ENCODE measurements at places on chromosomes 11 and 22. TPM values are rescaled to one million over a fixed set of nuclear protein-coding genes. Genes with fewer than 3 reads are reported as not detected.

Gene ACRV1
- polyA plus RNA-seq, result not detected

Gene GNB1L
- 2.0 TPM for polyA plus RNA-seq

Gene FJX1
- polyA plus RNA-seq, result 25.3 TPM

Gene TENM4
- polyA plus RNA-seq, result 5.4 TPM

Gene DDX10
- 32.3 TPM for polyA plus RNA-seq

Gene KCNE3
- not detected for polyA plus RNA-seq

Gene MRGPRX3
- 3.1 TPM for polyA plus RNA-seq

Gene ASCL3
- polyA plus RNA-seq, result not detected

Gene NLRP10
- polyA plus RNA-seq, result 19.1 TPM

DNA sequence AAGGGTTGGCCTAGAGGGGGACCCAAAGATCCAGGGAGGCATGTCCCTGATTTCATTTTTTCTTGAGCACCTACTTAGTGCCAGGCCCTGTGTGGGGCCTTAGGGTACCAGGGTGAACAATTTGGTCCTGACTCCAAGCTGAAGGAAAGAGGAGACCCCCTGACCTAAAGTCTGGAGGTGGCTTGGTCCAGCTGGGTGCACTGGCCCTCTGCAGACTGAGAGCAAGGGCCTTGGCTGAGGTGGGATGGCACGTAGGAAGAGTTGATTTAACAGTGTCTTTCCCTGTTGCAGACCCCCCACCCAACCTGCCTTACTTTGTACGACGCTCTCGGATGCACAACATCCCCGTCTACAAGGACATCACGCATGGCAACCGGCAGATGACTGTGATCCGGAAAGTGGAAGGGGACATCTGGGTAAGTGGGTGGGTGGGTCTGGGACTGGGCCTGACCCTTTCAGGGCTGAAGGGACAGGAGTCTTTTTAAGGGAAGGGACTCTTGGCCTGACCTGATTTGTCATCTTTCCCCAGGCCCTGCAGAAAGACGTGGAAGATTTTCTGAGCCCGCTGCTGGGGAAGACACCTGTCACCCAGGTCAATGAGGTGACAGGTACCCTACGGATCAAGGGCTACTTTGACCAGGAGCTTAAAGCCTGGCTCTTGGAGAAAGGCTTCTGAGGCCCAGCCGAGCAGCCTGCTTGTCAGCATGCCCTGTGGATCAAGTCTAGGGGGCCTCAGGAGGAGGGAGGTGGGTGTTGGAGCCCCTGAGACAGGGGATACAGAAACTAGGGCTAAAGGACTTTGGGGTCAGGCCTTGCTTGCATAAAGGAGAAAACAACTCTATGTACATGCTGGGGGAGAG, 3.3 kb downstream of the MRPL49 start:
- H3K27ac ChIP-seq, result no peak overlapping the region
- H3K4me3 ChIP-seq, result no peak overlapping the region
- H3K4me1 ChIP-seq, result peaks cover 13% of the 10 kb centered on the region
- H3K36me3 ChIP-seq, result peaks cover 30% of the 10 kb centered on the region
- H3K27me3 ChIP-seq, result no peaks in the 10 kb centered on the region

GRCh38 chr11:107648242-107648641, 57.3 kb downstream of the ELMOD1 start:
- no peaks in the 10 kb centered on the region for H3K36me3 ChIP-seq
- H3K4me1 ChIP-seq, result no peaks in the 10 kb centered on the region
- H3K27ac ChIP-seq, result no peak overlapping the region
- H3K4me3 ChIP-seq, result no peak overlapping the region
- no peaks in the 10 kb centered on the region for H3K27me3 ChIP-seq

GRCh38 chr22:49933236-49934159, 15.1 kb downstream of the CRELD2 start:
- no peak for DNase-seq
- H3K36me3 ChIP-seq, result no peaks in the 10 kb centered on the region
- no peak overlapping the region for H3K4me3 ChIP-seq
- H3K4me1 ChIP-seq, result peaks cover 22% of the 10 kb centered on the region
- no peak overlapping the region for H3K27ac ChIP-seq

DNA sequence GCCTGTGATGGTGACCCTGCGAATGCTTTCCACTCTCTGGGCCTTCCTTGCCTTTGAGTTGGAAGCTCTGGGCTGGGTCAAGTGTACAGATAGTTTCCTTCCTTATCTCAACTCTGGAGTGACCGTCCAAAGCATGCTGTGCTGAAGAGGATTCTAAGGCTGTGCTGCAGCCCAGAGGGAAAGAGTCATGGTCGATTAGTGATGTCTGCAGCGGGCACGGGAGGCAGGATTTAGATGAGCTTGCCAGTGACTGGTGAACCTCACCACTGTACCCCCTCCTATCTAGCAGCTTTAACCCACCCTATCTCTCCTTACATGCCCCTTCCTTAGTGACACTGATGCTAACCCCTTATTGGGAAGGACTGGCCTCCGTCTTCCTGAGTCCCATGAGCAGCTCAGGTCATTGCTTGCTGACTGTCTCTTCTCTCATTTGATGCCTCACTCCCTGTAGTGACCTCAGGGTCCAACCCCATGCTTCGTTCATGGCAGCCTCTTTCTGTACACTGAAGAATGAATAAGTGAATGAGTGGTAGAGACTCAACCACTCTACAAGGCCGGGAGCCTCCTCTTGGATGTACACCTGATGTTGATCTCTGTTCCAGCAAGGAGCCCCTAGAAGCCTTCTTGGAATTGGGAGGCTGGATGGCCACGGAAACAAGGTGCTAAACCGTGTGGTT, 6.7 kb downstream of the GNAZ start:
- H3K27ac ChIP-seq, result no peak overlapping the region
- H3K36me3 ChIP-seq, result no peaks in the 10 kb centered on the region
- DNase-seq, result no peak
- no peaks in the 10 kb centered on the region for H3K4me1 ChIP-seq
- peaks cover 17% of the 10 kb centered on the region for H3K27me3 ChIP-seq

DNA sequence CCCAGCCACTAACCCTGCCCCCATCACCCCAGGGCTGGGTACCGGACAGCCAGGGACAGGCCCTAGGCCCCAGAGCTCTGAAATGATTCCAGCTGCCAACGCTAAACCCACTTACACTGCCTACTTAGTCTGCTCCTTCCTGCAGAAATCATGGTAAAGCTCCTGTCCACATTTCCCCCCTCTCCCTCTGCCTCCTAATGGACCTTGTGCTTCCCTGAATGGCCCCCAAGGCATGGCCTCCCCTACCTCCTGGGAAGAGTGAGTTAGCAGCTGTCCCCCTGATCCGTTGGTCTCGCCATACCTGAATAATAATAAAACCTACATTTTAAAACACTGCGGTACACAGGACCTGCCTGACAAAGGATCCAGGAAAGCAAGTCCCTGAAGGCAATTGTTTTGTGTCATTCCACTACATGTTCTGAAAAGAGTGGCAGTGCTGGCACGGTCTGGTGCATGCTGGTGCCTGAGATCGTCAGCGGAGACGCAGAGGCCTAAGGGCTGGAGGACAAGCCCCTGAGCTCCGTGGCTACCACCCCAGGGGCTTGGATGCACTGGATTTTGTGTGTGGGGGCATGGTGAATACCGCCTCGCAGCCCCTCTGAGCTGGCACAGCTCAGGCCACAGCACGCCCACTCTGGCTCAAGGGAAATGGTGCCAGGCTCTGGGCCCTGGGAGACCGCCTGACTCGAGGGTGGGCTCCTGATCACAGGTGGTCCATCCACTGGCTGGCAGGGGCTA, 186.3 kb downstream of the CTTN start:
- no peak overlapping the region for H3K27ac ChIP-seq
- H3K36me3 ChIP-seq, result no peaks in the 10 kb centered on the region
- no peak overlapping the region for H3K4me3 ChIP-seq
- no peaks in the 10 kb centered on the region for H3K4me1 ChIP-seq
- no peaks in the 10 kb centered on the region for H3K27me3 ChIP-seq

DNA sequence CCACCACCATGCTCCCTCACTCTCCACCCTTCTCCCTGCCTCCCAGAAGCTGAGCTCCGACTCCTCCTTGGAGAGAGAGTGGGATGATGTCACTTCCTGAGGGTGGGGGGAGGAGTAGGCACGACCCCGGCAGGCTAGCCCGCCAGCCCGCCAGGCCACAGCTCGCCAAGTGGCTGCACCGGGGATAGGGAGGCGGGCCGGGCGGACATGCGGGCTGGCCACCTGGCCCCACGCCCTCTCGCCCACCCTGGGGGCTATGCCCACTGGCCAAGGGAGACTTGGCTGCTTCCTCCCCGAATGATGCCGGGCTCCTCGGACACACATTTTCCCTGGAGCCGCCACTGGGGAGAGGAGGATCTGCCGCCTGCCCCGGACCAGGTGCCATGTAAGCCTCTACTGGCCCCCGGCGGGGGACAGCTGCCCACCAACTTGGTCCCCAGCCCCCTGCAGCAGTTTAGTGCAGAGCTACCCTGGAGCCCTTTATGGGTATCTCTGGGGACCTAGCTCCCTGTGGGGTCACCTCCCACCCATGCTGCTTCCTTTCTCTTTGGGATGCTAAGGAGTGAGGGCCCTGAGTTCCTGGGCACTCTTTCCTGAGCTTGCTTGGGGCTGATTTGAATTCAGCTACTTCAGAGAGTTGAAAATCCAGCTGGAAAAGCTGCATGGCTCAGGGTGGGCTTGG, 33.7 kb upstream of the MYRF start:
- no peaks in the 10 kb centered on the region for H3K4me1 ChIP-seq
- no peak overlapping the region for H3K4me3 ChIP-seq
- H3K27ac ChIP-seq, result no peak overlapping the region

- no peaks in the 10 kb centered on the region for H3K36me3 ChIP-seq
- no peak overlapping the region for H3K4me3 ChIP-seq
- no peak for DNase-seq
- peaks cover under 1% of the 10 kb centered on the region for H3K27me3 ChIP-seq
Measured at GRCh38 chr11:22555881-22556280, 69.7 kb downstream of the FANCF start.

DNA sequence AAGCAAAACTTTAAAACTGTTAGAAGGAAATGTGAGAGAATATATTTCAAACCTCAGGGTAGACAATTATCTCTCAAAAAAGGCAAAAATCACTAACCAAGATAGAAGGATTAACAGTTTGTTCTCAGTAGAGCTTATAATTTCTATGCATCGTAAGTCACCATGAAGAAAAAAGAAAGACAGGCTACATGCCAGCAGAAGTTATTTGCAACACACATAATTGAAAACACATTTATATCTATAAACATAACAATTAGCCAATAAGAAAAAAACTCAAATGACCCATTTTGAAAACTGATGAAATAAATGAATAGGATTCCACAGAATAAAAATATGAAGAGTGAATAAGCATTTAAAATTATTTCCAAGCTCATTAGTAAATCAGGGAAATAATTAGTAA, 24.4 kb upstream of the SNX19 start:
- no peak for DNase-seq
- no peaks in the 10 kb centered on the region for H3K27me3 ChIP-seq
- peaks cover under 1% of the 10 kb centered on the region for H3K4me1 ChIP-seq
- H3K4me3 ChIP-seq, result no peak overlapping the region

GRCh38 chr11:1834062-1834610, 654 bp upstream of the SYT8 start:
- peak overlapping the region; percentile 38 for H3K4me3 ChIP-seq
- no peaks in the 10 kb centered on the region for H3K36me3 ChIP-seq
- H3K27ac ChIP-seq, result peak overlapping the region; percentile 96
- no peaks in the 10 kb centered on the region for H3K27me3 ChIP-seq
- DNase-seq, result peak; percentile 95
- H3K4me1 ChIP-seq, result peaks cover 81% of the 10 kb centered on the region

GRCh38 chr11:62560566-62561103, 13.1 kb downstream of the EEF1G start:
- peaks cover 68% of the 10 kb centered on the region for H3K4me1 ChIP-seq
- H3K4me3 ChIP-seq, result peak overlapping the region; percentile 8
- H3K27me3 ChIP-seq, result no peaks in the 10 kb centered on the region
- H3K36me3 ChIP-seq, result peaks cover 35% of the 10 kb centered on the region

- H3K36me3 ChIP-seq, result no peaks in the 10 kb centered on the region
- H3K27ac ChIP-seq, result no peak overlapping the region
- no peaks in the 10 kb centered on the region for H3K4me1 ChIP-seq
- no peak for DNase-seq
Measured at GRCh38 chr11:41457216-41458014, 2.0 kb downstream of the LRRC4C start.

- no peaks in the 10 kb centered on the region for H3K36me3 ChIP-seq
- peaks cover 12% of the 10 kb centered on the region for H3K27me3 ChIP-seq
- H3K4me1 ChIP-seq, result no peaks in the 10 kb centered on the region
- H3K27ac ChIP-seq, result no peak overlapping the region
- DNase-seq, result no peak
- H3K4me3 ChIP-seq, result no peak overlapping the region
Measured at GRCh38 chr11:69968396-69969347, 109.4 kb upstream of the ANO1 start.

DNA sequence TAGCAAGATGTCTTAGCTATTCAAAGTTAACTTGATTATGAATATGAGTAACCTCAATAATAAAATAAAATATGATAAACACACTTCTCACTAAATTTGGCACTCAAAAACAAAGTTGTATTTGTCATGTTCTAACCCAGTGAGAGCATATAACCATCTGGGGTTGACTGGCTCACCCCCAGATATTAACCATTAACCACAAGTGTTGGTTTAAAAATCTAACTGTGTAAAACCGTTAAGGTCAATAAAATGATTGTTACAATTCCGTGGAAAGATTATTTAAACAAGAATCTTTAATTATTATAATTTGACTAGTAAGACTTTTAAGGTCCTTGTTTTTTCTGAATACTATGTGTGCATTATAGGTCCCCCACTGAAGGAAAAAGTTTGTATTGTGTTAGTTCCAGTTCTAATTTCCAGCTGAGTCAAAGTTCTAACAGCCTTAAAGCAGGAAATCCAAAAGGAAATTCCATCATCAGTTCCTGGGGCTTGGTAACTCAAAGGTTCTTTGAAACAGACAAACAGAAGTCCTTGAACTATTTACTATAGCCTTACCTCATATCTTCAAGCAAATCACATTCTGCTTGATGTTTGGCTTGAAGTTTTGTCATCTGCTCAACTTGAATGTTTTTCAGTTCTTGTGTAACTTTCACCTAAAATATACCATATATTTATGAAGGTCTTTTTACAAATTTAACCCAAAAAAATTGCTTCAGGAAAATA, 2.5 kb downstream of the FCHSD2 start:
- no peaks in the 10 kb centered on the region for H3K36me3 ChIP-seq
- no peaks in the 10 kb centered on the region for H3K27me3 ChIP-seq
- H3K4me3 ChIP-seq, result peak overlapping the region; percentile 92
- DNase-seq, result no peak
- peak overlapping the region; percentile 89 for H3K27ac ChIP-seq
- peaks cover 16% of the 10 kb centered on the region for H3K4me1 ChIP-seq

DNA sequence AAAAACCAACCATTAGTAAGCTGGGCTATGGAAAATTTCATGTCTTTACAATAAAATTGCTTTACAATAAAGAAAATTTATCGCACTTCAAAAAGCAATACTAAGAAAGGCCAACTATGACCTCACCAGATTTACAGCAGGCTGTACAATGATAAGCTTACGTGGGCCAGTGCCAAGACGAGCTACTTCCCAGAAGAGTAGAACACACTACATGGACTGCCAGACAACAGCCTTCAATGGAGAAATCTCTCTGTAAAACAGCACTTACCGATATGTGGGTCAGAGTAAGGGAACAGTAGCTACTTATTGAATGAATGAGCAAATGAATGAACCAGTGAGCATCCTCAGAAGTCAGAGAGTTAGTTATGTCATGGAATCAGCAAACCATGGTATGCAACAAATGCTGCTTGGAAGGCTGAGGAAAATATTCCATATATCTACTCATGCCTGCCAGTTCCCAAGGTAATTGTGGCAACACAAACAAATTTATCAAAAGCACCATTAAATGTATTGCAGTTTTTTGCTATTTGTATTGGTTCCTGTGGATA, 74.4 kb downstream of the SLC36A4 start:
- no peak overlapping the region for H3K27ac ChIP-seq
- no peaks in the 10 kb centered on the region for H3K4me1 ChIP-seq
- H3K27me3 ChIP-seq, result no peaks in the 10 kb centered on the region
- no peaks in the 10 kb centered on the region for H3K36me3 ChIP-seq
